ENCODE measurements at places on chromosomes 13 and 19.

GRCh38 chr19:4326837-4327251, 11.8 kb downstream of the STAP2 start:
- DNase-seq, result no peak
- H3K27me3 ChIP-seq, result no peaks in the 10 kb centered on the region
- peaks cover 19% of the 10 kb centered on the region for H3K4me1 ChIP-seq
- H3K27ac ChIP-seq, result no peak overlapping the region
- no peaks in the 10 kb centered on the region for H3K36me3 ChIP-seq
- H3K4me3 ChIP-seq, result no peak overlapping the region

- H3K27ac ChIP-seq, result no peak overlapping the region
- no peak overlapping the region for H3K4me3 ChIP-seq
- DNase-seq, result no peak
Measured at GRCh38 chr19:31144075-31144870, 205.0 kb downstream of the TSHZ3 start.

DNA sequence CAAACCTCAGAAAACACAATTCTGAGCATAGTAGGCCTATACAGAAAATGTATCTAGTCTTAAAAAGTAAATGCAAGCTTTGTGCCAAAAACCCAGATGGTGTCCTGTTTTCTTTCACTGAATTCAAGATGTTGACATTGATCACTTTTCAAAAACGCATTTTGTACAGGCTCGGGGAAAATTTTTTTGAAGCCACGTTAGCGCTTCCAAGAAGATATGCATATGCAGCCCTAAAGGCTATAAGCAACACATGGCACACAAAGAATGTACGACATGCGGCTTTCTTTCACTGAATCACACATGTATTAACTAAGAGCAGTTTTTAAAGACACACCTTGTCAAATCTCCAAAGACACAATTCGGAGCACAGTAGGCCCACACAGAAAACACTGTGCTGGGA, 115.4 kb downstream of the MRPL57 start:
- H3K27ac ChIP-seq, result no peak overlapping the region
- no peaks in the 10 kb centered on the region for H3K27me3 ChIP-seq
- peaks cover 3% of the 10 kb centered on the region for H3K4me1 ChIP-seq
- H3K36me3 ChIP-seq, result no peaks in the 10 kb centered on the region

DNA sequence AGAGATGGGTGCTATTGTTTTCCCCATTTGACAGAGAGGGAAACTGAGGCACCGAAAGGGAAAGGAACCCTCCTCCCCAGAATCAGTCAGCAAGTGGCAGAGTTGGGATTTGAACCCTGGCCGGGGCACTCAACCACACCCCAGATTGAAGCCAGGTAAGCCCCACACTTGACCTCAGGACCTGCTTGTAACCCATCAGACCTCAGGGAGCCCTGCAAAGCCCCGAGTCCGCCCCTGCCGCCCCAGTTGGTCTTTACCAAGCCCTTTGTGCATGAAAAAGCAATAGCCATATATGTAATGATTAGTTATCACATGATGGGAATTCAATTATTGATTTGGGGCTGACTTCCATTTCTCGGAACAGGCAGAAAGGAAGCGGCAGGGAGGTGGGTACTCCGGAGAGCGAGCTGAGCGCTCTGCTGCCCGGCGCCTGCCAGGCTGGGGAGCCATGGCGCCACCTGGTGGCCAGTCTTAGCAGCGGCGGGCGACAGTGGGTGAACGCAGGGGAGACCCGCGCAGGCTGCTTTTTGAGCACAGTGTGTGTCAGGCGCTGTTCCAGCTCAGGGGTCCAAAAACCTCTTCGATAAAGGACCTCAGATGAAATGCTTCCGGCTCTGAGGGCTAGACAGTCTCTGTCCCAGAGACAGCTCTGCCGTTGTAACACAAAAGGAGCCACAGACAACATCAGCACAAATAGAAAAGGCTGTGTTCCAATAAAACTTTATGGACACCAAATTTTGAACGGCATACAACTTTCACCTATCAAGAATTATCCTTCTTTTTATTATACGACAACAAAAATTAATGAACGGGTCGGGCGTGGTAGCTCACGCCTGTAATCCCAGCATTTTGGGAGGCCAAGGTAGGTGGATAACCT, 82.9 kb upstream of the CACNA1A start:
- no peak overlapping the region for H3K4me3 ChIP-seq
- H3K36me3 ChIP-seq, result no peaks in the 10 kb centered on the region

DNA sequence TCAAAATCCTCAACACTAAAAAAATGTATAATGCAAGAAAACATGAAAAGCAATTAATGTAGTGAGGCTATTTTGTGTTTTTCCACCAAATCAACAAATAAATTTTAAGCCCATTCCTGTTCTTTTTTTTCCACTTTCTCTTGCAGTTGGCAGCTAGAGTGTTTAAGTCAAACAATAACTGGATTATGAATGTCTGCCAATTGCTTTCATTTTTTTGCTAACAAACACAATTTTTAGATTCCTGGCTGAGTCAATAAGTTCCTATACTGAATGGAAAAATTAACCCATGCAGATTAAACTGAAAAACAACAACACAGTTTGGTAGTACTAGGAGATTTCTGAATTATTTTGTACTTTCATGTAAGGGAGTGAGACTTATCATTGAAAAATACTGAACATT, 232.4 kb downstream of the SLITRK5 start:
- no peaks in the 10 kb centered on the region for H3K4me1 ChIP-seq
- H3K27ac ChIP-seq, result no peak overlapping the region
- no peaks in the 10 kb centered on the region for H3K27me3 ChIP-seq
- H3K36me3 ChIP-seq, result no peaks in the 10 kb centered on the region
- no peak overlapping the region for H3K4me3 ChIP-seq
